CD4-positive, alpha-beta T cell treated with Interleukin-4 for 4 hours (primary cell): ENCODE measurements at places on chromosomes 5 and 9.

DNA sequence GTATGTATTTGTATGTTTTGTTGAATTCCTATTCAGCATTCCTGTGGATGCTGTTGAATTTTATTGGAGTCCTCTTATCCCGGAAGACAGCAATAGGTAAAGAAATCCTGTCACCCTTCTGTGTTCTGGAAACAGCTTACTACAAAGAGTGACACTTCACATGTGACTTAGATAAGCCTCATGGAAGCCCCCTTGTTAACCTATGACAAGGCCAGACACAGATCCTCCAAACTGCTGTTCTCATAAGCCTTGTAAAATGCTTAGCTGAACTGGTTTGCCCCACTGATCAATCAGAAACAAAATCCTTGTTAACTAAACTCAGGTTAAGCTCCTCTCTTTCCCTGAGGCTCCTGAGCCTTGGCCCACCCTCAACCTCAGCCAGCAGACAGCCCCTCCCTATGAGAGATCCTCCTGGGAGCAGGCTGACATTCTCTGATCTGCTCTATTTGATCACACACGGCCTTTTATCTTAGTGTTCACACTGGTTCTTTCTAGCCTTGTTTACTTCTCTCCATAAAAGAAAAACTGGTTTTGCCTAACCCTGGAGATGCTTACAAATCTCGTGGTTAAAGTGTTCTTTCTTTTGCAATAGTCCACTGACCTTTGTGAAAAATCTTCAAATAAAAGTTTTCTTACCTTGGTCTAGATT is 29.4 kb upstream of the ATP6V1G1 start:
- DNase-seq, result no peak

GRCh38 chr5:127076315-127077129 is 3.2 kb upstream of the C5orf63 start:
- DNase-seq, result no peak

- DNase-seq, result no peak
Observed at GRCh38 chr9:99366621-99367020, 144.5 kb downstream of the SEC61B start.

DNA sequence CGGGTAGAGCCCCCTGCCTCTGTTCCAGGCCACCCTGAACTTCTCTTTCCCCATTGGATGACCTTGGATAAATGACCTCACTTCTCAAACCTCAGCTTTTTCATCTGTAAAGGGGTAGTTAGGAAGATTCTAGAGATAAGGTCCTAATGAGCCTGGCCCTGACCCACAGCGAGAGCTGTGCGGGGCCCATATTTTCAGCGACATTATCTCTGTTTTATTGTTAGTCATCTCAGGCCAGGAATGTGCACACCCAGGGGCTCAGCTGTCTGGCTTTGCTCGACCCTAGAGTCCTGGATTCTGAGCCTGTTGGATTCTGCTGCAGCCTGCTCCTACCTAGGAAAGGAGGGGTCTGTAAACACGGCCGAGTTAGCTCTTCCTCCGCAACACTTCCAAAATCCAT is 81.2 kb upstream of the LMX1B start:
- no peak for DNase-seq

GRCh38 chr5:173629628-173630027 is 13.2 kb upstream of the BOD1 start:
- DNase-seq, result no peak

GRCh38 chr5:91168859-91169258 is 214.3 kb downstream of the ARRDC3 start:
- DNase-seq, result no peak

DNA sequence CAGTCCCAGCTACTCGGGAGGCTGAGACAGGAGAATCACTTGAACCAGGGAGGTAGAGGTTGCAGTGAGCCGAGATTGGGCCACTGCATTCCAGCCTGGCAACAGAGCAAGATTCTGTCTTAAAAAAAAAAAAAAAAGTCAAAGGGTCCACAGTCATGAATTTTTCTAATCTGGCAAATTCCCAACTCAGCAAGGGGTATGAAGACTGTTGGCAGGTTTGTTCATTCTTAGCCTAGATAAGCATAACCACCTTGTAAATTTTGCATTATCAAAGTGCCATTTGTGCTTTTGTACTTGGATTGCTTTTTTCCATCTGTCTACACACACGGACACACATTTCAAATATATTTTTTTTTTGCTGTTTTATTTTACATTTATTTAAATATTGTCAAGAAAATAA is 299.8 kb upstream of the NUDT12 start:
- no peak for DNase-seq

DNA sequence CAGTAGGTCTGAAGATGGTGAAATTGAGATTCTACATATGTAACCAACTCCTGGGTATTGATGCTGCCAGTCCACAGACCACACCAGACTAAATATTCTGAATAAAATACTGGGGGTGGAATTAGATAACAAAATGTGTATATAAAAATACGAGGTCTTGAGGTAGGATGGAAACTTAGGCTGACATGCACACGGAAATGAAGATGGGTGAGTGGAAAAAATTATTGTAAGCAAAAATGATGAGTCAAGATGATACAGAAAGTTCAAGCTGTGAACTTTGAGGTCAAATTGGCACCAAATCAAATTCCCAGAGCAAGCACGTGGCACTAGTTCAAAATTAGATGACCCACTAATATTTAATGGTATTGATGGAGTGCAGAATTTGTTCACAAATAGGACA is 713.4 kb upstream of the ACO1 start:
- DNase-seq, result no peak

- no peak for DNase-seq
Observed at GRCh38 chr9:128414461-128414860, 6.2 kb upstream of the CERCAM start.

DNA sequence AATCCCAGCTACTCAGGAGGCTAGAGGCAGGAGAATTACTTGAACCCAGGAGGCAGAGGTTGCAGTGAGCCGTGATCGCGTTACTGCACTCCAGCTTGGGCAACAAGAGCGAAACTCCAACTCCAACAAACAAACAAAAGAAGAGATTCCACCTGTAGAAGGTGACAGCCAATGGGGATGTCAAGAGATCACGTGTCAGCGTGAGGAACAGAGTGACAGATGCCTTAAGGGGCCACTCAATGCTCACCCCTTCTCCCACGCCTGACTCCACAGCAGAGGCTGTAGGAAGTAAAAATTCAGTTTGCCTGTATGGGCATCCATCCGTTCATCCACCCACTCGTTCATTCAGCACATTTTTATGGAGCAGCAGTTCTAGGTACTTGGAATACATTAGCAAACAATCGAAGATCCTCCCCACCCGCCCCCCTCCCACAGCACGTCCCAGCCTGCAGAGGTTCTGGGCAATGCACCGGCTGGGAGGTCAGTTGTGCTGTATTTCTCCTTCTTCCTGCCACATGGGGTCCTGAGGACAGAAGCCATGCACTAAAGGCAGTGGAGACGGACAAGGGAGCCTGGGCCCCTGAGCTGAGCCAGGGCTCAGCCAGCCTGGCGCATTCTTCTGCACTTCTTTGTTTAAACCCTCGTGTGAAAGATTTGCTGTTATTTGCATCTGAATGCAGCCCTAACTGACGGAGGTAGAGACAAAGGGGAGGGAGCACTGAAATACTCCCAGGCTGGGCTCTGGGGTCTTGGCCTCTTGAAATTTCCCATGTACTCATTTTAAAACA is 11.3 kb upstream of the RNF130 start:
- no peak for DNase-seq

DNA sequence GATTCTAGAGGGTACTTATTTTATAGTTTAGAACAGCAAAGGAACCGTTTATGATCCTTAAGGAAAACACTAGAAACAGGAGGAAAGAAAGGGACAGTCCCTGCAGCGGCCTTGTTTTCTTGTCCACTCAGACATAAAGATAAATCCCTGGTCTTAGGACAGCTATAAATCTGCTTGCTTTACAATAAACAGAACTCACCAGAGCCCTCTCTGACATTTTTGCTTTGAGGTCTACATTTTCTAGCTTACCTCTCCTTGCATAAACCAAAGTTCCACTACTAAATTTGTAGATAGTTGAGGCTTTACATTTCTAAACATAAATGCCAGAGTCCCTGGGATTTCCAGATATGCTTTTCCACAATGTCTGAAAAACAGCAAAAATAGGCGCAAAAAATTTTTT is 422.5 kb downstream of the BNC2 start:
- DNase-seq, result no peak

DNA sequence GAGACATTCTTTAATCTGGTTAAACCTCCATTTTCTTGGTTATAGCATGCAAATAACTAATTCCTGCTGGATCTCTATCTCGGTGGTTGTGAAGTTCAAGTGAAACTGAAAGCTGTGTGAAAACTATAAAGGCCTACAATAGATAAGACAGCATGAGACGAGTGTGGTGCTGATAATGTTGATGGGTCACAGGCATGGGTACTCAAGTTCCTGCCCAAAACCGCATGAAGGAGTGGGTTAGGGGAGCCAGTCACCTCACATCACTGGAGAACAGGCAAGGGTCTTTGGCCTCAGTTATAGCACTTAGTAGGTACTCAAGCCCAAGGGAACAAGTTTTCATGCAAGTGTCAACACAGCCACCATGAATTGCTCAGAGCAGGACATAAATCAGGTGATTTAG is 16.7 kb downstream of the HMHB1 start:
- peak; percentile 21 for DNase-seq

DNA sequence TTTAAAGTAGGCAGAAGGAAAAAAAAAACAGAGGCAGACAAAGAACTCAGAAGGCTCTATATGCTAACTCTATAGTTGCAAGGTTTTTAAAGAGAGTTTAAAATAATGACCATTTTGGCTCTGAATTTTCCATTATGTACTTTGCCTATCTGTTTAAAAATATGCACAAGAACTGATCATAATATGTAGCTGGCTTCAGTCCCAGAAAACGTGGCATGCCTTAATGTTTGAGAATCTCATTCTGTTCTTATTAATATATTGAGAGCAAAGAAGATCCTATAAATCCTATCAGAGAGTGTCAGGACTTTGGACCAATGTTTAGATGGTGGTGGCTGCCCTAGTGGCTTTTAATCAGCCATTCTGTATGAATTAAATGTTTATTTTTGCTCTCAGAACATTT is 121.5 kb downstream of the JMY start:
- DNase-seq, result no peak

DNA sequence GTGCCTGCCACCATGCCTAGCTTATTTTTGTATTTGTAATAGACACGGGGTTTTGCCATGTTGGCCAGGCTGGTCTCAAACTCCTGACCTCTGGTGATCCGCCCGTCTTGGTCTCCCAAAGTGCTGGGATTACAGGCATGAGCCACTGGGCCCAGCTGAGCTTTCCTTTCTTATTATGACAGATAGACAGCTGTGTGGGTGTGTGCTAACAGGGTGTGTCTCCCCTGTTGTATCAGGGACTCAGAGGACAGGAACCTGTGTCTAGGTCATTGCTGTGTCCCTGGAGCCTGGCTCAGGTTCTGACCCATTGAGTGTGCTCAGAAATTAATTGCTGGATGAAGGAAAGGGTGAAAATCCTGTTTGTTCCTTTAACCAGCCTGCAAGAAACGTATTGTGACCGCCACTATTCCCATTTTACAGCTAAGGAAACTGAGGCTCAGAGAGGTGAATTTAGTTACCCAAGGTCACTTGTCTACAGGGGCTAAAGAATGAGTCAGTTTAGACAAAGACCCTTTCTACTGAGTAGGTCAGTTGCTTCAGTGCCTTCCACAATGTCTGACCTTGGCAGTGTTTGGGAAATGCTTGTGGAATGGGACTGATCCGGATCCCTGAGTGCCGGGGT is 16.8 kb downstream of the NCS1 start:
- no peak for DNase-seq

DNA sequence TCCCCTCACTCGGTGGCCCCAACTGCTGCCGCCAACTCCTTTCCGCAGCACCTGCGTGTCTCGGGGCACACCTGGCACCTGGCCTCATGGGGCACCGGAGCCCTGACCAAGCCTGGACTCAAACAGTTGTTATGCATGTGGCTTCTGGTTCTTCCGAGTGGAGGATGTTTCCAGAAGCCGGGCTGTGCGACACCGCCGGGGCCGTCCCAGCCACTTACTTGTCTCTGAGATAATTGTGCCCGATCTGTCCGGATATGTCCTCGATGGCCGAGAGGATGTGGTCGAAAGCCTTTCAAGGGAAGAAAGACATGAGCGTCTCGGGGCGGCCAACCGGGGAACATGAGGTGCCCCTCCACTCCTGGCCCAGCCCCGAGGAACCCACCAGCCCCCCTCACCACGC is 38.4 kb downstream of the EXOC3 start:
- no peak for DNase-seq

- DNase-seq, result no peak
Observed at GRCh38 chr9:489198-490197, 274.8 kb downstream of the DOCK8 start.

DNA sequence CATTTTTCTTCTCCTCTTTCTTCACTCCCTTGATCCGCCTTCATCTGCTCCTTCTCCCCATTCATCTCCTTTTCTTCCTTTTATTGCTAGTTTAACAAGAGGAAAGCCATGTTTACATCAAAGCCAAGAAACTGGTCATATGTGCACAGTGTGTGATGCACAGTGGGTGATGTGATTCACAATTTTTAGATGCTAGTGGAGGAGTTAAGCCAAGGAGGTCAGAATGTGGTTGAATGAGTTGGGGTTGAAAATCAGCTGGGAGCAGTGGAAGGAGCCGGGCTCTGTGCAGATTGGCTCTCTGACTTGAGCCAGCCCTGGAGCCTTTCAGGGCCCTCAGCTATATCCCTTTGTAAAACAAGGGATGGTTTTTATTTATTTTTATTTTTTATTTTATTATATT is 7.3 kb downstream of the ACER2 start:
- DNase-seq, result no peak

- no peak for DNase-seq
Observed at GRCh38 chr5:61431923-61432620, 100.0 kb downstream of the ZSWIM6 start.

- DNase-seq, result no peak
Observed at GRCh38 chr9:98724810-98725530, 16.2 kb upstream of the GABBR2 start.

- DNase-seq, result no peak
Observed at GRCh38 chr5:57009811-57010210, 57.9 kb upstream of the MIER3 start.

GRCh38 chr5:57448751-57449150 is 33.9 kb downstream of the ACTBL2 start:
- DNase-seq, result no peak

- DNase-seq, result peak; percentile 11
Observed at GRCh38 chr5:119470851-119471451, 18.7 kb downstream of the HSD17B4 start.

- peak; percentile 11 for DNase-seq
Observed at GRCh38 chr5:173963867-173964441, 25.0 kb upstream of the C5orf47 start.

GRCh38 chr5:10839118-10839517 is 78.1 kb upstream of the DAP start:
- DNase-seq, result no peak

DNA sequence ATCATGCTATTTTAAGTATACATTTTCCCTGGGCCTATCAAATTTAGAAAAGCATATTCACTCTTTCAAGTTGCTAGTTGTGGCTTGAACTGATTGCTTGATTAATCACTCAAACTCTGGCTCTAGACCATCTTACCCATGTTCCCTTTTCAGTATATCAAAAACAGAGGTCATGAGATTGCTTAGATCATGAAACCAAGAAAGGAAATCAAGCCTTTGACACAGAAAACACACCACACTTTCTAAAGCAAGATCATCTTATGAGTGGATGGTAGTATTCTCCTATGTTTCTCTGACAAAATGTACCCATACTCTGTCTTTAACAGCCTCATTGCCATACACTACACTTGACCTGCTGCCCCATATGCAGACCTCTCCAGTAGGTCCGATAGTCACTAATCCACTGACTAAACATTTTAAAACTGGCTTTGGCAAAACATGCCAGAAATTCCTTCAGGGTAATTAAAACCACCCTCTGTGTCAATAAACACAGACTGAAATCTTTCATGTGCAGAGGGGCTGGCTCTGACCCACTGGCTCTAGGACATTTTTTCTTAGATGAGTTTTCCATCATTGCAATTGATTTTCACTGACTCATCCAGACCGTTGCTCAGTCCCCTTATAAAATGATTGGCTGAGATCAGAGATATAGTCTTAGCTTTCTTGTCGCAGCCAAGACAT is 18.2 kb downstream of the PPP2R2B start:
- DNase-seq, result no peak
